NCI-H526 (cell line): ENCODE measurements at places on chromosomes 11 and 22.
A peak's percentile ranks its signal among the peaks of the same experiment; 100 is the strongest.

- DNase-seq = no peak
Observed at GRCh38 chr11:22177186-22177585, 15.7 kb upstream of the ANO5 start.

DNA sequence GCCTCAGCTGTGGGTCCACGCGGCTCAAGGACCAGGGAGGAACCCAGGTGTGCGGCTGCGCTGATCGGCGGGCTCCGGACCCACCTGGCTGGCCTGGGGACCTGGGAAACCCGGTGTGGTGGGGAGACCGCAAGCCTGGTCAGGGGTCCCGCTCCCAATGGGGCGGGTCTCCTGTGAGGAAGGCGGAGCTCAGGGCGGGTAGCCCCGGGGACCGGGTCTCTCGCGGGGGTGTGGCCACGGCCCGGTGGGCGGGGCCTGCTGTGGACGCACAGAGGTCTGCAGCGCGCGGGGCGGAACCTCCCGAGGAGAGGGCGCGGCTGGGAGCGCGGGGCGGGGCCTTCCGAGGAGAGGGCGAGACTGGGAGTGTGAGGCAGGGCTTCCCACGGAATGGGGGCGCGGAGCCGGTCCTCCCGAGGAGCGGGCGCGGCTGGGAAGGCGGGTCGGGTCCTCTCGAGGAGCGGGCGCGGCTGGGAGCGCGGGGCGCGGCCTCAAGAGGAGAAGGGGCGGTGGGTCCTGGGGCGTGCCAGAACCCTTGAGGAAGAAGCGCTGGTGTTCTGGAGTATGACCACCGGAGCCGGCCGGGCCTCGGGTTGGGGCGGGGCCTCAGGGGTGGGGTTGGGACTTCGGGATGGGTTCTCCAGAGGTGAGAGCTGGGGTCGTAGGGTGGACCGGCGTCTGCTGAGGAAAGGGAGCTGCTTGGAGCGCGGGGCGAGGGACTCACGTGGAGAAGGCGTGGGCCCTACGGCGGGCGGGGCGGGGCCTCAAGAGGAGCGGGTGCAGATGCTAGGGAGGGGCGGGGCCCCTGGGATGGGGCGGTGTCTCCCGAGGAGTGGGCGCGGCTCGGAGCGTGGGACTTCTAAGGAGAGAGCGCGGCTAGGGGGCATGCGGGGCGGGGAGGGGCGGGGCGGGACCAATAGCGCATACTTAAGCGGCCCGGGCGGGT, 20.8 kb downstream of the DGCR6L start:
- DNase-seq = peak; percentile 92

GRCh38 chr11:128532016-128532571, 55.3 kb downstream of the ETS1 start:
- DNase-seq = no peak

DNA sequence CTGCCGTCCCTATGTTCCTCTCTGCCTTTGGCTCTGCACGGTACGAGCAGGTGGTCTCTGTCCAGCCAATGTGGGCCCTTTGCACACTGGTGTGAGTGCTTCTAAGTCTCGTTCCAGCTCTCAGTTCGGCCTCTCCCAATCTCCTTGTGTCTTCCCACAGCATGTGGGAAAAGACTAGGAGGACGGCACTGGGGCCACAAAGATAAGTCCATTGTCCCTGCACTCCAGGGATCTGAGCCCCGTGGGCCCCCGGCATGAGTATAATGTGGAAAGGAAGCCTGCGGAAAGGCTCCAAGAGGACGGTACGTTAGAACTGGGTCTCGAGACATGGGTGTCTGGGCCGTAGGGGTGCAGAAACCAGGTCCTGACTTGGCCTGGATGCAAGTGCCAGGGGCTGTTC, 16.4 kb downstream of the MYEOV start:
- DNase-seq = no peak

DNA sequence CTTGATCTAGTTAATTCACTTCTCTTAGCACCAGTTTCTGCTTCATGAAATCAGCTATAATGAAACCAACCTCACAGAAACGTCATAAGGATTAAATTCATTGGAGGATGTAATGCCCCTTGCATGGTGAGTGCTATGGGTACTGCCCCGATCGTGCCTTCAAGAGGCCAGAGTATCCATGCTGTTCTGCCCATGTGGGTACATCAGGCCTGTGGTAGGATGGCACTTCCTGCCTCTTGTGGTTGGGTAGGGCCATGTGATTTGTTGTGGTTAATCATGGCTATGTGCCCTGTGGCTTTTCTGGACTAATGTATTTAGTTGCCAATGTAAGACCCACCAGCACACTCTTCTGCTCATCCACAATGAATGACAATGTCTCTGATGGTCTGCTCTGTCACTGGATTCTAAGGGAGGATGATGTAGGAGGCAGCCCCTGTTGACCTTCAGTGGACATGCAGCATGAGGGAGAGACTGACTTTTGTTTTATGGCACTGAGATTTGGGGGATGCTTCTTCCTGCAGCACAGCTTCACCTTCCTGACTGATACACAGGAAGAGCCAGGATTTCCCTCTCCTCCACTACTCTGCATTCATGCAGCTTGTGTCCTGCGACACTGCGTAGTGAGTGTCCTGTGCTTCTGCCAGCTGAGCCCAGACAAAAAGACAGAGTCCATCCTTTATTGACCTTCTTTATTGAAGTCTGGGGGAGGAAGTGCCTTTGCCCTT, 66.2 kb downstream of the DHCR7 start:
- DNase-seq = no peak

DNA sequence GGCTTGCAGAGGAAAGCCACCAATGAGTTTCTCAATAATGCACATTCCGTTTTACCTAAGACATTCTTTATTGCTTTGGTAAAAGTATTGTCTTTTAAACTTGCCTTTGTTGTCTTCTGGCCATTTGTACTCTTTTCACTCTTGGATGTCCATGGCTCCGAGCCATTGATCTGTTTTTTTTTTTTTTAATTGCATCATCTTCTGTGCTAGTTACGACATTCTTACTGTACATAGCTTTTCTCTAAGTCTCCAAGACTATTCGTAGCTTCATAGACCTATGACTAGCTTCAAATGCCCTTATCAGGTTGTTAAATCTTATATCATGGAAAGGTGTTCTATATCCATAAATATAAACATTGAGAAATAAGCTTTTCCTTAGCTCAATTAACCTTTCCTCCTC, 1522.6 kb downstream of the FAM181B start:
- DNase-seq = no peak

DNA sequence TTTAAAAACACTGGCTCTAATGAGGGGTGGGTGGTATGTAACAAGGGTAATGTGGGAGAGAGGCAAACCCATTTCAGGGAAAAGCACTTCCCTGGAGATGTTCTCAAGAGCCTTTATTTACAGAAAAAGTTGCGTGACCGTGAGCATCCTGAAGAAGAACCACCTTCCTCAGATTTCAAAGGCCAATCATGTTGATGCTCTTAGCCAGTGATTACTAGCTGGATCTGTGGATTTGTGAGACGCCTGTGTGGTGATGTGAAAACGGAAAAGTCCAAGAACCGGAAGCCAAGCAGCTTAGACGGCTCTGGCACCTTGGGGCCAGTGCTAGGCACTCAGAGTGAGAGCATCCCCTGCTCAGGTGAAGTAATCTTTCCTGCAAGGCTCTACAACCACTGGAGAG, 12.6 kb upstream of the UBASH3B start:
- no peak for DNase-seq

- DNase-seq = peak; percentile 91
Observed at GRCh38 chr22:46563381-46564083, 26.1 kb upstream of the CELSR1 start.

- DNase-seq = peak; percentile 72
Observed at GRCh38 chr11:126926376-126926791, 74.2 kb downstream of the KIRREL3 start.

DNA sequence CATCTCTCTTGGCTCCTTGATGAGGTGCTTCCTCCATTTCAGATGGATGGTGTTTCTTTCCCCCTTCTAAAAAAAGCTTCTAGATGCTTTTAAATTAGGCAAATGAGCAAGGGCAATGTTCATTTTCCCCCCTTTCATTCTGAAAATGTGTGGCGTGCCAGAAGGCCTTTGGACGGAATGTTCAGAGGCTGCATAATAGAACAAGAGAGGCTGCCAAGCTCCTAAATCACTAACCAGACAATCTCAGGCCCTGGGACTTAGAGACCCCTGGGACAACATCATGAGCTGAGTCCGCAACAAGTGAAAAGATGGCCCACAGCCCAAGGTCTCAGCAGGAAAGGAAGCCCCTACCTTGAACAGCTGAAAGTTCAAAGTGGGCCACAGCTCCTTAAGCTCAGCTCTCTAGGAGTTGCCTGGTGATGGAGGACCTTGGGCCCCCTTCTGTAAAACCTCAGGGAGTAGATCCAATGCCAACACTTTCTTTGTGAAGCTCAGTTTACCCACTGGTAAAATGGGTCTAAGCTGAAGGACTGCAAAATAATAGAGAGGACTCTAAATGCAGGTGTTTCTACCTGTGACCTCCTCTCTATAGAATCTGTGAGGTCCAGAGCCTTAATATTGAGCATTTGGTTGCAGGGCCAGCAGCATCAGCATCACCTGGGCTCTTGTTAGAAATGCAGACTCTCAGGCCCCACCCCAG, 144.0 kb downstream of the FBXO7 start:
- no peak for DNase-seq

DNA sequence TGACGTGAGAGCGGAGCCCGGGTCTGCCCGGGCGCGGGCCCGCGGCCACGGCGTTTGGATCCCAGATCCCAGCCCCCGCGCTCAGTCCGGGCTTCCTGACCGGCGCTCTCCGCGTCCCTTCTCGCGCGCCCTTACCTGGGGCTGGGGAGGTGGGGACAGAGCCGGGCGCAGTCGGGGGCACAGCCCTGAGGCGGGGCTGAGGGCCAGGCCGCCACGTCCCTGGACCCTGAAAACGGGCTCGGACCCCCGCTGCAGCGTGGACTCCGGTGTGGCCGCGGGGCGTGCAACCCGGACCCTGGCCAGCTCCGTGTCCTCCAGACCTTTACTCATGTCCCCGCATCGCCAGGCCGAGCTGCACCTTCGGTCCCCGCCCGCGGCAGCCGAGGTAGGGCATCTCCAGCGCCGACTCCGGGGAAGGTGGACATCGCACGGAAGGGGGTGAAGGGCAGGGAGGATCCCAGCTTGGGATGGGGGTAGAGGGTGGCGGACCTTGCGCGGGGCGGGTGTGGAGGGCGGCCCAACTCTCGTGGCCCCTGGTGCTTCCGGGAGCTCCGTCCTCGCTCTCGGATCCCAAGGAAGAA, 9.9 kb upstream of the AIFM3 start:
- no peak for DNase-seq

DNA sequence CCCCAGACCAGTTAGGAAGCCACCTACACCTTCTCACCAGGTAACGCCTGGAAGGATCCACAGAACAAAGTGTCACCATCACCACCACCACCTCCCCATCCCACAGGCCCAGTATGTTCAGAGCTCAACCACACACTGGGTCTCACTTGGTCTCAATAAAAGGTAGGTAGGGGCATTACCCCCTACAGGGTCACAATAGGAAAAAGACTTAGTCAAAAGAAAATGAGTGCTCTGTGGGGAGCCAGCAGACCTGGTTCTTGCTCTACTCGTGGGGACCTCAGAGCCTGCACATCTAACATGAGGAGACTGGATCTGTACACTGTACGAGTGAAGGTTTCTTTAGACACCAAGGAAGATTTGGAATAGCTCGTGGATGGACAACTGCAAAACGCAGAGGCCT, 49.3 kb downstream of the HIRA start:
- no peak for DNase-seq
